ENCODE measurements at places on chromosomes 7 and 10. TPM values are rescaled to one million over a fixed set of nuclear protein-coding genes. Genes with fewer than 3 reads are reported as not detected.

The UCN3 gene
- total RNA-seq, result not detected

The C10orf62 gene
- not detected for total RNA-seq

The DLX5 gene
- total RNA-seq, result 2.3 TPM

The VSTM4 gene
- 1.8 TPM for total RNA-seq

The LRRD1 gene
- not detected for total RNA-seq

The ITGA8 gene
- total RNA-seq, result 8.7 TPM

The SKIDA1 gene
- total RNA-seq, result 1.7 TPM

The AGR2 gene
- total RNA-seq, result not detected

The RAB18 gene
- total RNA-seq, result 71.6 TPM

Data from SJSA1 (cell line).